Cortex of kidney (tissue), 1 donor: ENCODE measurements at places on chromosomes 6 and 20.

DNA sequence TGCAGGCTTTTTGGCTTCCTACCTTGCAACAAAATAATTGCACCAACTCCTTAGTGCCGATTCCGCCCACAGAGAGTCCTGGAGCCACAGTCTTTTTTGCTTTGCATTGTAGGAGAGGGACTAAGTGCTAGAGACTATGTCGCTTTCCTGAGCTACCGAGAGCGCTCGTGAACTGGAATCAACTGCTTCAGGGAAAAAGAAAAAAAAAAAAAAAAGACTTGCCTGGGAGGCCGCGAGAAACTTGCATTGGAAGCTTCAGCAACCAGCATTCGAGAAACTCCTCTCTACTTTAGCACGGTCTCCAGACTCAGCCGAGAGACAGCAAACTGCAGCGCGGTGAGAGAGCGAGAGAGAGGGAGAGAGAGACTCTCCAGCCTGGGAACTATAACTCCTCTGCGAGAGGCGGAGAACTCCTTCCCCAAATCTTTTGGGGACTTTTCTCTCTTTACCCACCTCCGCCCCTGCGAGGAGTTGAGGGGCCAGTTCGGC is 420 bp downstream of the SOX4 start:
- DNase-seq = no peak

DNA sequence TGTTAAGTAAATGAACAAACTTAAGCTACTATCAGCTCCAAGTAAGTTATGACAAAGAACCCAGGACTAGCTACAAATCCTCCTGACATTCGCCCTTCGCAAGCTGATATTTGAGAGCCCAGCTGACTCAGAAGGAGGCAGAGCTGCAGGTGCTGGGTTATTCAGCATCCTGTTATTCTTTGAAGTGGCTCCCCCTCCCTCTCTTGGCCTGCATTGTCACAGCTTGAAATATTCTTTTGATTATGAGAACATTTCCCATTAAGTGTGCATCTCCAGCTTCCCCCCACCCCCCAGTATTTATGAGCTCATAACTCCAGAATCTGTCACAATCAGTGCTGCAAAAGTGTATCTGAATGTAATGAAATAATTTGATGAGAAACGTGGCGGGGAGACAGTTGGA is 78.8 kb upstream of the RALY start:
- DNase-seq = no peak

DNA sequence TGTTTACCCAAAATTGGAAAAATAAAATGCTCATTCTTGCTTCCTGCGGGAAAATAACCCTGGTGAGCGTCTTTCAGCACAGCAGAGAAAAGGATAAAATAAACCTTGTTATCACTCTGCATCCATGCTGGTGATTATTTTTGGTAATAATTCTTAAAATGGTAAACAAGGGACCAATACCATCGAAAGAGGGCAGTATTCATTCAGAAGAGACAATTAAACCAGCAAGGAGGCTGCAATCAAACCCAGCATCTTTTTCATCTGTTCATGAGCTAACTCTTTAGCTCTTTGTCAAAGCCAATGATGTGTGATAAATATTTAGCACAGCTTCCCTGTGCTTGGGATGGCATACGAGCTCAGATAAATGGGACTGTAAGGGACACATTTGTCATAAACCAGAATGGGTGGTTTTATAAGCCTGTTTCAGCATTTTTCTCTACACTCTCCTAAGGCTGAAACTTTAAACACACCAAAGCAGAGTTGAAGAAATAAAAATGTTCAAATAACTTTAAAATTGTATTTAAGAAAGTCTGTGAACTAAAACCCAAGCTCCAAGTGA is 34.4 kb downstream of the CDH26 start:
- no peak for DNase-seq

DNA sequence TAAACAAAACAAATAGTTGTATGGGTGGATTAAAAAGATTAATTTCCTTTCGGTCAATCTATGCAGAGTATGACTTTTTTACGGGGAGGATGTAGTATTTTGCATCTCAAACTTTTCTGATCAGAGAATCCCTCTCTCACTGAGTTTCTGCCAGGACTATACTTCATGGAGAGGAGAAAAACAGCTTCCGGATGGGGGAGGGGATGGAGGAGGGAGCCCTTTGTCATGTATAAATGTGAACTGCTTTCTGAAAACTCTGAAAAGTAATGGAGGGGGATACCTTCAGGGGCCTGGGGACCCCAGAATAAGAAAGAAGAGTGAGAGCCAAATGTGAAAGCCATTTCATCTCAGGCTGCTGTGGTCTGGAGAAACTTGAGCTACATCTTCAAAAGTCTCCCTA is 173.1 kb upstream of the KCNK16 start:
- no peak for DNase-seq

GRCh38 chr20:23115822-23116221 is 29.7 kb upstream of the CD93 start:
- DNase-seq = no peak

- DNase-seq = no peak
These were observed 33.5 kb upstream of the CD93 start for GRCh38 chr20:23119456-23120216.

DNA sequence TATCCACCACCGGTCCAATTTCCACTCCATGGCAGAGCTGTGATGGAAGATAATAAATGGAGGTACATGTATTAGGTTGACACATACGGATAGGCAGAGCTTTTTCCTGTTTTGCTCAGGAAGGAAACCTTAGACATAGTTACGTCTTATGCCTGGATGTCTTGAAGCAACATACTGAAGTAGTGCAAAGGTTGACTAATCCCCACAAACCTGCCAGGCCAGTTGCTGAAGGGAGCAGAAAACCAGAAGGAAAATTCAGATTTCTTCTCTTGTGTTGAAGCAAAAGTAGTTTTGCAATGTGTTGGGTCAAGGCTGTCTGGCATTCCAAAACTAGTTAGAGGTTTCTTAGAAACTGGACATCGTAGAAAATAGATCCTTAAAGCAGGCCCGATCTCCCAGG is 68.7 kb downstream of the PHACTR1 start:
- DNase-seq = no peak

DNA sequence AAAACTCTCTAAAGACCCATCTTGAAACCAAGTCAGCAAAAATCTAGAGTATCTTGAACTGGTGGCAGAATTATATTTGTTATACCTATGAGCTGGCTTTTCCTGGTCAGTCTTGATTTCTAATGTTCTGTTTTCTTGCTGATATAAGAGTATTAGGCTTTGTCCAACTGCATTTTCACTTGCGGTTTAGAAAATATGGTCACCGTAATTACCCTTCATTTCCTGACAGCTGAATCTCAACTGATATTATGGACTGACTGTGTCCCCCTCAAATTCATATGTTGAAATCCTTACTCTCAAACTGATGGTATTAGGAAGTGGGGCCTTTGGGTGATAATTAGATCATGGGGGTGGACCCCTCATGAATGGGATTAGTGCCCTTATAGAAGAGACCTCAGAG is 72.1 kb downstream of the TXLNB start:
- DNase-seq = no peak

DNA sequence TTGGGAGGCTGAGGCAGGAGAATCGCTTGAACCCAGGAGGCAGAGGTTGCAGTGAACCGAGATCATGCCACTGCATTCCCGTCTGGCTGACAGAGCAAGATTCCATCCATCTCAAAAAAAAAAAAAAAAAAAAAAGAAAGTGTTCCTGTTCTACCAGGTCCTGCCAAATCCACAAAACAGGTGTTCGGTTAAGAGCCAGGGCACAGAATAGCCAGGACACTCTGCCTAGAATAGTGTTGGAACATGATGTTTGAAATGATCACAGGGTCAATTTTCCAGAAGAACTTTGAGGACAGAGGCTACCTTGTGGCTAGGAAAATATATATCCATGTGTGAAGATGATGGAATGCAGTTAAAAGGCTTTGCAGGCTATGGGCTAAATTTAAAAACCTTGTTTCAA is 63.6 kb upstream of the TRAF3IP2 start:
- DNase-seq = no peak

DNA sequence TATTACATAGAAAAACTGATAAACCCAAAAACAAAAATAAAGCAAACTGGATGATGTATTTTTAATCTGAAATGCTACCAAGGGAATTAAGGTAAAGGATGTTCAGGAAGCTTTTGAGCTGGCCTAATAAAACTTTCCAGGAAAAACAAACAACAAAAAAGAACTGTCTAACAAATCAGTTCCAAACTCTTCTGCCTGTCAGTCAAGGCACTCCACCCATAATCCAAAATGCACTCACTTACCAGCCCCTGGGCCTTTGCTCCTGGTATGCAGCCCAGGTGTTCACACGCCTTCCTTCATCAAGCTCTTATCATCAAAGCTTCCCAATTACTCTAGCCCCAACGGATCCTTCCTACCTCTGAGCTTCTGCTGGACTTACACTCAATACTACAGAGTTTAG is 3.7 kb downstream of the EXOC2 start:
- DNase-seq = no peak

DNA sequence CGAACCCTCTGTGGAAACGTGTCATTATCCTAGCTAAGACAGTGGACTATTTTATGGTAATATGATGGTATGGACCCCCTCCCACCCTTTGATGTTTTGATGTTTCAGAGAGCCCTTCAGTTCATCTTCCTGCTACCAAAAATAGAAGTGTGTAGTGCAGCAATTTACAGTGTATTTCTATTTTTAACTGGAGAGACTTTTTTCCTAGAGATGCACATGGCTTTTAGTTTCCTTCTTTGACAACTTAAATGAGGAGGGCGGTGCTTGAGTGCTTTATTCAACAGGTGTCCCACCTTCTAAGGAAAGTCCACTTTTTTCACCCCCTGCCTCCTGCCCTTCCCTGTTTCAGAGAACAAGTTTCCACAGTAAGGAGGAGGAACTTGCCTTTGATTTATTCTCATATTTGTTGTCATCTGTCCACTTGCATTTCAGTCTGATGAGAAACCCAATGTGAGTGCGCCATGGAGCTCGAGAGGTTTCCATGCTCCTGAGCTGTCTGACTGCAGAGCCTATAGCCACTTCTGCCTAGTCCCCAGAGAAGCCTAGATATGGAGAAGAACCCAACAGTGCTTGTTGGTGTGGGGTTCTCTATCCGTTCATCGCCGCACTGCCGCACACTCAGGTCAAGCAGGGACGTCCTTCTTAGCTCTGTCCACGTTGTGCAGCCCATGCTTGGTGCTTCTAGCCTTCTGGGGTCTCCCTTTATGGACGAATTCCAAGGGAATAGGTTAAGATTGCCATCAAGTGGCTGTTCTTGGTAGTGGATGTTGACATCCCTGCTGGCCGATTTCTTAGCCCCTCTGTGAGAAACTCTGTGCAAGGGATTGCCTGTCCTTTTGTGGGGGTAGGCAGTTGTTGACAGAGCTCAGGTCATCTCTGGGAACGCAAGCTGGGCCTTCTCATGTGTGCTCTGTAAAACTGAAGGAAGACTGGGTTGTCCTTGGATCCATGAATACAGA is 144.2 kb downstream of the JARID2 start:
- no peak for DNase-seq
